ENCODE measurements at places on chromosomes 12 and 14. TPM values are rescaled to one million over a fixed set of nuclear protein-coding genes. Genes with fewer than 3 reads are reported as not detected.
A peak's percentile ranks its signal among the peaks of the same experiment; 100 is the strongest.

DNA sequence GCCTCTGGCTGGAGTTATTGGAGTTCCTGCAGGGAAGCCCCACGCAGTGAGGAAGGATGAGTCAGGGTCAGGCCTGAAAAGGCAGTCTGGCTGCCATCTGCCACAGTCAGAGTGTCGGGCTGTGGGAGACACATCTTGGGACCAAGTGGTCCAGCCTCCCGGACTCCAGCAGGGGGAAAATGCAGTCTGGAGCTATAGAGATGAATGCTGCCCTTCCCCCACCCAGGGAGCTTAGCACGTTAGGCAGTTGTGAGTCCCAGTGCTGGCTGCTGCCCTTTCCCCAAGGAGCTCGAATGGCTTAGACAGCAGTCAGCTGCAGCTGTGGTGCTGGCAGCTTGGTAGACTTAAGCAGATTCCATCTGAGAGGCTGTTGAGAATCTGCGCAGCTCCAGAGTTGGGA, 8.2 kb upstream of the NTS start:
- no peak for DNase-seq

Gene OTUB2
- total RNA-seq: not detected

DNA sequence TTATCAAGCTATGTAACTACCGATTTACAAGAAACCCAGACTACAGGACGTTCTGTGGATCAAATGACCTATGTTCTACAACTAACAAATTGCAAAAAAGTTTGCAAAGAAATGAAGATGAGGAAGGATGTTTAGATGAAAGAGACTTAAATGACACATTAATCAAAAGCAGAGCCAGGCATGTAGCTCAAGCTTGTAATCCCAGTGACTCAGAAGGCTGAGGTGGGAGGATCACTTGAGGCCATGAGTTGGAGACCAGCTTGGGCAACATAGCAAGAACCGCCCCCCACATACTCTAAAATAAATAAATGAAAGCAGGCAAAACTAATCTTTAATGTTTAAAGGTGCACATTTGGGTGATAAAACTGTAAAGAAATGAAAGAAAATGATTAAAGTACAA, 331.9 kb downstream of the BTG1 start:
- DNase-seq: no peak

DNA sequence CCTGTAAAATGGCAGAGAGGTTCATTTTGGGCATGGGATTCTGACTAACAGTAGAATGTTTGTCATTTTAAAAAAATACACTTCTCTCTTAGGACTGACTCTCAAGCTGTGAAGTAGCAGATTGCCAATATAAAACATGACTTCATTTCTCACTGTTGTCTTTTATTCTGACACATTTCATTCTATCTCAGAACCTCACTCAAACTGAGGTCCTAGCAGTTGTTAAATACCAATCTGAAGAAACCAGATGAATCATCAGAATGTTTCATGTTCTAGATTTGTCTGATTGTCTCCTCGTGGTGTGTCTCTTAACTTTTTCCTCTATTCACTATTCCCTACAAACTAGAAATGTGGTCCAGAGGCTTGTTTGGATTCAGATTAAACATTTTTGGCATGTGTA, 276.5 kb upstream of the NPAS3 start:
- no peak for DNase-seq

DNA sequence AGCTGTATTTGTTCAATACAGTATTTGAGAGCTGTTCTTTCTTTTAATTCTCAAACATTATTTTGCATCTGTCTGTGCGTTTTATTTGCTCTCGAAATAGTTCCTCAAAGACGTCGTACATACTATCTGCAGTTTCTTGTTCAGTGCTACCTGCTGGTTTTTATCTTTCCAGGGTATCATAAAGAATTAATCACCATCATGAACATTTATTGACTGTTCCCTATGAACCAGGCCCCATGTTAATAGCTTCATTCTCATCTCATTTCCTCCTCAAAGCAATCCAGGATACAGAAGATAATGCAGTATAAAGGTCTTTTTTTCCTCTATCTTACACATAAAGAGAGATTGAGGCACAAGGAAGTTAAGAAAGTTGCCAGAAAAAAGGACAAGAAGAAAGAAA, 211.8 kb downstream of the DACT1 start:
- no peak for DNase-seq

DNA sequence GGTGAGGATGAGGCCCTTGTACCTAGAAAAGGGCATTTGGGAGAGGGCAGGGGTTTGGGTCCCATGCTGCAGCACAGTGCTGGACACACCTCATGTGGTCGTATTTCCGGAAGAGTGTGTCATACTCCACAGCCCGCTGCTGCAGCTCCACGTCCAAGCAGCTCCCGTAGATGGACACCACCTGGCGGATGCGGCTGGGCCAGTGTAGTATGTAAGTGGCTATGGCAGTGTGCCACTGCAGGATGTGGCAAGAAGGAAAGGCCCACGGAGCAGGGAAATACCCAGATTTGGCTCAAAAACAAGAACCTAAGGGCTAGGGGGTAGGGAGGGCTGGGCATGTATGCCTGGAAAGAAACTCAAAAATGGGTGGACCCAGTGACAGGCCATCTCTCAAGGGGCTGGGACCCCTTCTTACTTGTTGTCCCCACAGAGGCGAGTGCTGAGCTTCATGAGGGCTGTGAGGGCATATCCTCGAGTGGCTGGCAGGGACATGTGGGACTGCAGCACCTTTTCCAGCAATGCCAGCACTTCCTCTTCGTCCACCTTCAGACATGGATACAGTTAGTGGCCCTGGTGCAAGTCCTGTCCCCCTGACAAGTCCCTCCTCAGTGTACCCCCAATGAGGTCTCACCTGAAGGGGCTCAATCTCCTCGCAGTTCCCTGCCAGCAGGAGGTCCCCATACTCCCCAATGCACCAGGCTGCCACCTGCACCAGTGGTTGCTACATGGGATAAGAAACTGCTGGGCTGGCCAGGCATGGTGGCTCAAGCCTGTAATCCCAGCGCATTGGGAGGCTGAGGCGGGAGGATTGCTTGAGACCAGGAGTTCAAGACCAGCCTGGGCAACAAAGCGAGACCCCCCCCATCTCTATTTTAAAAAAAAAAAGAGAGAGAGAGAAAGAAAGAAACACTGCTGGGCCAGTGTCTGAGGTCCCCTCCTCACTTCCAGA, 5.4 kb downstream of the AP1G2 start:
- DNase-seq: no peak

DNA sequence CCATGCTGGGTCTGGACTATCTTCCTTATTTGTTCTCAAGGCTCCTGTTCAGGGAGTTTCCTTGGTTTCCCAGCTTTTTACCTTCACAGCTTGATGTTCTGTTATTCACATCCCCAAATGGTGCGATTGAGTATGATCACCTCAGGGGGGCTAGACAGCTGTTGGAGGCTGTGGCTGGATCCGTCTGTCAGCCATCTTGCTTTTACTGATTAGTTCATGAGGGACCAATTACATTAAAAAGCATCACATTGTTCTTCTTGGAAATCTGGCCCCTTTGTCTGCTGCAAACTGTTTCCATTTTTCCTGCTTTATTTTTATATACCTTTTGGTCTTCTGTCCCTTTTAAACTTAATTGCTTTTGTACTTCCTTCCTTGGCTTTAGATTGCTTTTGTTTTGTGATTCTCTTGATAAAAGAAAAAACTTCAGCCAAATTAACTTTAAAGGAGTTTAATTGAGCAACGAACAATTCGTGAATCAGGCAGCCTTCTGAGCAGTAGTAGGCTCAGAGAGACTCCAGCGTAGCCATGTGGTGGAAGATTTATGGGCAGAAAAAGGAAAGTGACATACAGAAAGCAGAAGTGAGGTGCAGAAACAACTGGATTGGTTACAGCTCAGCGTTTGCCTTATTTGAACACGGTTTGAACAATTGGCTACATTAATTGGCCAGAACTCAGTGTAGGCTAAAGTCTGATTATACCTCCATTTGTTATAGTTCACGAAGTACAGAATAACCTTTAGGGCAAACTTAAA, 208.7 kb downstream of the AEBP2 start:
- DNase-seq: no peak

Gene KRT83
- total RNA-seq: not detected

- no peak for DNase-seq
These were observed 15.4 kb upstream of the IFI27L2 start for GRCh38 chr14:94144765-94145164.

GRCh38 chr12:103640831-103641230, 53.8 kb downstream of the STAB2 start:
- no peak for DNase-seq

Gene TRPV4
- 1.0 TPM for total RNA-seq

DNA sequence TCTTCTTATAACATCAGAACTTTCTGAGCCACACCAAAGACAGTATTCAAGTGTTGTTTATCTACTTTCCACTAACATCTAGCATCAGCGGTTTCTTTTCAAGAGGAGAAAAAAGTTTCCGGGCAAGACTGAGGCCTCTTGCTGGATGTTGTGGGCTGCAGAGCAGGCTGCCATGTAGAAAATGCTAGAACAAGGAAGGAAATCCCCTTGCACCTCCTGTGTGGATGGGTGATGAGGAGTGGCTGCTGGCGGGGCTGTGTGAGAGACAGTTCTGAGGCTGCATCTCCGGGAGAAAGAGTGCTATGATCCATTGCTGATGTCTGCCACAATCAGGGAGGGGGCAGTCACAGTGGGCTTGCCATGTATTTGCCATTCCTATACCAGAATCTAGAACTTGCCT, 37.8 kb upstream of the PPP1CC start:
- DNase-seq: peak; percentile 32

- peak; percentile 29 for DNase-seq
These were observed 3.2 kb downstream of the USP44 start for GRCh38 chr12:95548056-95548538.
